Activated CD4-positive, alpha-beta memory T cell treated with anti-CD3 and anti-CD28 coated beads for 36 hours (primary cell): ENCODE measurements at places on chromosomes 2 and 18. TPM values are rescaled to one million over a fixed set of nuclear protein-coding genes. Genes with fewer than 3 reads are reported as not detected.

DNA sequence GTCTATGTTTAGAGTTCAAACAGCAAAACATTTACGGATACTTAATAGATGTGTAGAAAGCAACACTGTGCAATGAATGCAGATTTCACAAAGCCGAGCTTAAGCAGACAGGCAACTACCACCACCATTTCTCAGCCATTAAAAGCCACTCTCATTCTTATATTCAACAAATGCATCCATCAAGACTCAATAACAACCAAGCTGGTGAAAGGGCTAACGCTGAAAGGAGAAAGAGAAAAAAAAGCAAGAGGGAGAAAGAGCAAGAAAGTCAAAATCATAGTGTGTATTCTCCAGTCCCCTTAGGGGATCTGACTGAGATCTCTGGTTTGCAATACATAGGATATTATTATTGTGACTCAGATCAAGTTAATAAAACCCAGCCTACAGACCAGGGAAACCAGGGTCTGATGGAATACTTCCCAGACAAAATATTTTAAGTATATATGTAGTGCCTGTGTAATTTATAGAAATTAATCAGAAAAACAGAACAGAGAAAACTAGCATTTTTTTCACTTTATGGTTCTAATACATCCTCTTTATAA, 14.1 kb downstream of the SATB2 start:
- H3K27me3 ChIP-seq = peaks cover 29% of the 10 kb centered on the region
- no peak overlapping the region for H3K4me3 ChIP-seq
- no peak for DNase-seq
- H3K4me1 ChIP-seq = no peaks in the 10 kb centered on the region

GCKR gene
- total RNA-seq = not detected

DNA sequence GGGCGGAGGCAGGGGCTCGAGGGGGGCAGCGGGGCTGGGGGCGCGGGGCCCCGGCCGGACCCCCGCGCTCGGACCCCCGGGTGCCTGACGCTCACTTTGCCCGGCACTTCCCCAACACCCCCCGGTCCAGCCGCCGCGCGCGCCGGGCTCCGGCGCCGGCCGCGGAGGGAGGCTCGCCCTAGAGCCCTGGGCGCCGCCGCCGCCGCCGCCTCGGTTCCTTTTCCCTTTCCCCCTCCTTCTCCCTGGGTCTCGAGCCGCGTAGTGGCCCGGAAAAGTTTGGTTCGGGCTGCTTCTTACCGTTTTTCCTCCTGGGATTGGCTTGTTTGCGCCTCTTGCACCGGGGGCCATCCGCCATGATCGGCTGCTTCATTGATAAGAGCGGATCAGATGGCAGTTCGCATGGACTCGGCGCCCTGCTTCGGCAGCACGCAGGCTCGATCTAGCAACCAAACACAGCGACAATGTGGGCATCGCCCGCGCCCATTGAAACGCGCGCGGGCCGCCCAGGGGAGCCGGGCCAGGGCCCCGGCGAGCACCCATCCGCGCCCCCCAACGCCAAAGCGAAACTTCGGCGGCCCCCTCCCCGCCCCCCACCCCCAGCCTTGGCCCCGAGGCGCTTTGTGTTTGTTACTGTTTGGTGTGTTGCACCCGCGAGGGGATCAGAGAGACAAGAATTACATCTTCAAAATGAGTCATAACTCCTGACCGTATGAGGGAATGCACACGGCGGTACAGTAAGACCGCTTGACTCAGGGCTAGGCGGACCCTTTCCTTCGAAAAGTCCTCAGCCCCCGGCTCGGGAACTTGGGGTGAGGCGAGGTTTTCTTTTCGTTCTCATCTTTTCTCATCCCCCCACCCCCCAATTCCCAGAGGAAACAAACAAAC, 2.7 kb downstream of the ZEB2 start:
- DNase-seq = peak; percentile 68
- peak overlapping the region; percentile 97 for H3K27ac ChIP-seq
- H3K36me3 ChIP-seq = peaks cover 5% of the 10 kb centered on the region
- no peak overlapping the region for H3K4me3 ChIP-seq
- peaks cover 17% of the 10 kb centered on the region for H3K4me1 ChIP-seq
- peaks cover 46% of the 10 kb centered on the region for H3K27me3 ChIP-seq

UGT1A10 gene
- total RNA-seq = not detected

DNA sequence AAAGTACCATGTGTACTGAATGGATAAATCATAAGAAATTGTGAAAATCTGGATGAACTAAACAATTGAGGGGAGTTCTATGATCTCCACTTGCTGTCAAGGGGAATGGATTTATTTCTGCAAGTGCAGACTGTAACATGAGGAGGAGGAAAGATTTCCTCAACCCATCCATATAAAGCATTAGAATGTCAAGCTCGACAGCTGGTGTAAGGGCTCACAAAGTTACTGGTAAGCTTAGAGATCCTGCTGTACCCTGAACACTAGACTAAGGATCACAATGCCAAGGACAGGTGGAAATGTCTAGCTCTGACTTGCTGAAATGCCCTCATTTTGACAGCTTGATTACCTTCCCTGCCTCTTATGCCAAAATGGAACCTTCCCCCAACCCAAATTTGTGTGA, 125.3 kb downstream of the TCF4 start:
- H3K27me3 ChIP-seq = peaks cover 4% of the 10 kb centered on the region
- DNase-seq = no peak
- H3K36me3 ChIP-seq = no peaks in the 10 kb centered on the region
- H3K4me1 ChIP-seq = no peaks in the 10 kb centered on the region

CREG2 gene
- total RNA-seq = not detected
